ENCODE measurements at places on chromosomes 5 and 9.

- no peak for DNase-seq
Observed at GRCh38 chr5:76794871-76795270, 24.0 kb upstream of the F2RL1 start.

GRCh38 chr5:60379907-60380306 is 320.1 kb downstream of the DEPDC1B start:
- no peak for DNase-seq

- DNase-seq: peak; percentile 64
Observed at GRCh38 chr9:120755810-120756434, 37.3 kb downstream of the FBXW2 start.

- DNase-seq: no peak
Observed at GRCh38 chr9:93319301-93319991, 132.0 kb upstream of the FAM120A start.

DNA sequence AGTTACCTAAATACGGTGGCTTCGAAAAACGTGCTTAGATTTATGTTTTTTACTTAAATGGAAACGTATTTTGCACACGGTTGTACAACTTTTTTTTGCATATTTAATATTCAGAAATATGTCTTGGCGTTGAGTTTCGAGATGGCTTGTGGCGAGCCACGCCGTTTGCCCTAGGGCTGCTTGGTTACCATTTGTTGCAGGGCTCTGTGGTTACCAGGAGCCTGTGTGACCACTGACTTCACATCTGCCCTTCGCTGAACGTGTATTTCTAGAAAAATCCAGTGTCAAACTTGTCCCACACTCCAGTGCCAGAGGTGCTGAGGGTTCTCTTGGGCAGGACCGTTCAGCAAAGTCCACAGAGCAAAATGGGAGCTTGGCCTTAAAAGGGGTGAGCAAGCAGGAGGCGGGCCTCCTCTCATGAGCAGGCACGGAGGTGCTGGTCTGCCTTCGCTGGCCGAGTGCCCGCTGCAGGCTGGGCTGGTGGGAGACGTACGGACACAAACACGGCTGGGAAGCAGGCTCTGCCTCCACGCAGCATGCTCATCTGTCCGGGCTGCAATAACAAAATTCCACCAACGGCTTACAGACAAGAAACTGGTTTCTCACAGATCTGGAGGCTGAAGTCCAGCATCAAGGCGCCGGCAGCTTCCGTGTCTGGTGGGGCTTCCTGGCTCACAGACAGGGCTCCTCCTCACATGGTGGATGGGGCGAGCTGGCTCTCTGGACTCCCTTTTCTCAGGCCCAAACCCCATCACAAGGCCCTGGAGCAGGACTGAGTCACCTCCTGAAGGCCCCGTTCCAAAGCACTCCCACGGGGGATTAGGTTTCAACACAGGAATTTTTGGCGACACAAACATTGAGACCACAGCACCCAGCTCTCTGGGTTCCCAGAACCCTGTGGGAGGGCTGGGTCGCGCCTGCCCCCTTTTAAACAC is 5.4 kb downstream of the MRPL36 start:
- DNase-seq: no peak

DNA sequence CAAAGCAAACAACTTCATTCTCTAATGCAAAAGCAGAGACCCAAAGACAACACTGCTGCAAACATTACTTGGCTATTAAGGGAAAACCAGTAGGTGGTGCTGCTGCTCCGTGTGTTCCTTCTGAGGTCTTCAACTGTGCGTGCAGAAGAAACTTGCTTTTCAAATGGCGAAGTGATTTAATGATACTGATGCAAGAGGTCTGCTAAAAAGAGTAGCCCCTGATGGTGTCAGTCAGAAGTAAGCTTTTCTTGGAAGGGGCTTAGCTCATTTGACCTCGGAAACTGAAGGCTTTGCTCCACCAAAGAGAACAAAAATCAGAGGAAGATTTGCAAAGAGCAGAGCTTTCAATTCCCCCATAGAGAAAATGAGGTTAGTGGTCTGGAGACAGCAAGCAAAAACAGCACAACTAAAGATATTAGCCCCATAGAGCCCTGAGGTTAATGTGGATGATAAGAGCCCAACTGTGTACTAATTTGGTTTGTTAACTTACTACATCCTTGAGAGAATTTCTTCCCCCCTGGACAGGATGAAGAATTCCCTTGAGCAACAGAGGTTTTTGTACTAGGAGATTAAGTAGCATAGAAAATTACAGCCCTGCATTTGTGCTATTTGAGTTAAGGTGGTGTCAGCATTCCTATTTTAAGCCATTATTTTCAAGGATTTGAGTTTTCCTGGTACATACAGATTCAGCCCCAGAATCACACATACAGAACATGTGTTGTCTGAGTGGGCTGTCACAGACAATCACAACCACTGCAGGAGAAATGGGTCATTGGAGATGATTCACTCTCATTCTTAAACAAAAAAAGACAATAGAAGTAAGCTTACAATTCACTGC is 153.2 kb upstream of the C9orf72 start:
- peak; percentile 95 for DNase-seq

GRCh38 chr5:170277867-170278281 is 19.7 kb downstream of the LCP2 start:
- DNase-seq: no peak

- peak; percentile 5 for DNase-seq
Observed at GRCh38 chr5:172235132-172235780, 41.3 kb downstream of the EFCAB9 start.

DNA sequence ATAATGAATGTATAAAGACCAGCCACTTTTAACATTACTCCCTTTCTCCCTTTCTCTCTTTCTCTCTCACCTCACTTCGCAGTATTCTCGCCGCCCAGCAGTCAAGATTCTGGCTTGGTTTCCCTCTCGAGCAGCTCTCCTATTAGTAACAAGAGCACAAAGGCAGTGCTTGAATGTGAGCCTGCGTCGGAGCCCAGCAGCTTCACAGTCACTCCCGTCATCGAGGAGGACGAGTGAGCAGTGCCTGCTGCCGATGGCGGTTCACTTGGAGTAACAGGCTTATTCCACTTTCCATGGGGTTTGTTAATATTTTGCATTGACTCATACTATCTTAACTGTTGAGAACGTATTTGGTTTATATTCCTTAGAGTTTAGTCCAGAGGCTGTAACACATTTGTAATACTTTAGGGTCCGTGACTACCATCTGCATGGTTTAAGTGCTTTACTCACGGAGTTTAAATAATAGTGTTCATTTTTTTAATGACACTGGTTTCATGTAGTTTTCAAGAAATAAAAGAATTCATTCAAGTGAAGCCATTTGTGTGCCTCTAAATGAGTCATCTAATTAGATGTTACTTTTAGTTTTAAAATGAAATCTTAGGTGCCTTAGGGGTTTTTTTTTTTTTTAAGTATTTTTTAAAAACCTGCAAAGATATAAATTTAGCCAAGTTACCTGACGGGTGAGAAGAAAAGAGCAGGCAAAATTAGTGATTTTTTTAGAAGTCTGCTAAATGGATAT is 8.4 kb upstream of the DMRT3 start:
- DNase-seq: no peak

All from umbilical cord (tissue), 2 donors.